CD4-positive, alpha-beta memory T cell (primary cell): ENCODE measurements at places on chromosomes 11 and 22.
A peak's percentile ranks its signal among the peaks of the same experiment; 100 is the strongest.

- no peaks in the 10 kb centered on the region for H3K36me3 ChIP-seq
- no peak overlapping the region for H3K4me3 ChIP-seq
- no peak for DNase-seq
Measured at GRCh38 chr11:73322382-73323306, 14.6 kb downstream of the ARHGEF17 start.

DNA sequence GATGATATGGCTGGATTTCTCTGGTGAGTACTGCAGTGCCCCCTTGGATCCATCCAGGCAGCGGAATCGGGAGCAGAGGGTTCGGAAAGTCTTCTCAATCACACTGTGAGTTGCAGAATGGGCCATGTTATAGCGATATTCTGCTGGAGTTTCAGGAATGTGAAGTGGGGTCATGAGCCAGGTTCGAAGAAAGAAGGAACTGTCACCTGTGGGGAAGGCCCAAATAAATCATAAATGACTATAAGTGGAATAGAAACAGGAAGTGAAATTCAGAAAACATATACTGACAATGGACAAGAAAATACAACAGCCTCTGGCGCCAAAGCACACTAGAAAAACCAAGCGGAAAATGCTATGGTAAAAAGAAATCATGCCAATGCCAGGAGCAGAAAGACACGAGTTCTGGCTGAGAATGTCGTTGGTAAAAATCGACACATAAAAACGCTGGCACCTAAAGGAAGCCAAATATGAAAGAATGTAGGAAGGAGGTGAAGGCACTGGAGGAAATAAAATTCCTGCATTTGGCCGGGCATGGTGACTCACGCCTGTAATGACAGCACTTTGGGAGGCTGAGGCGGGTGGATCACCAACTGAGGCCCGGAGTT lies 10.0 kb upstream of the AMBRA1 start:
- no peaks in the 10 kb centered on the region for H3K36me3 ChIP-seq
- H3K27me3 ChIP-seq, result no peaks in the 10 kb centered on the region
- H3K4me3 ChIP-seq, result no peak overlapping the region
- H3K4me1 ChIP-seq, result no peaks in the 10 kb centered on the region
- no peak overlapping the region for H3K27ac ChIP-seq

GRCh38 chr11:127037596-127037995 lies 37.0 kb upstream of the KIRREL3 start:
- no peaks in the 10 kb centered on the region for H3K4me1 ChIP-seq
- no peak for DNase-seq
- no peaks in the 10 kb centered on the region for H3K36me3 ChIP-seq
- H3K27me3 ChIP-seq, result no peaks in the 10 kb centered on the region
- no peak overlapping the region for H3K4me3 ChIP-seq

GRCh38 chr11:69486056-69486772 lies 4.8 kb downstream of the LINC01488 start:
- DNase-seq, result no peak
- no peaks in the 10 kb centered on the region for H3K36me3 ChIP-seq
- H3K27me3 ChIP-seq, result no peaks in the 10 kb centered on the region
- no peak overlapping the region for H3K4me3 ChIP-seq
- H3K4me1 ChIP-seq, result no peaks in the 10 kb centered on the region

DNA sequence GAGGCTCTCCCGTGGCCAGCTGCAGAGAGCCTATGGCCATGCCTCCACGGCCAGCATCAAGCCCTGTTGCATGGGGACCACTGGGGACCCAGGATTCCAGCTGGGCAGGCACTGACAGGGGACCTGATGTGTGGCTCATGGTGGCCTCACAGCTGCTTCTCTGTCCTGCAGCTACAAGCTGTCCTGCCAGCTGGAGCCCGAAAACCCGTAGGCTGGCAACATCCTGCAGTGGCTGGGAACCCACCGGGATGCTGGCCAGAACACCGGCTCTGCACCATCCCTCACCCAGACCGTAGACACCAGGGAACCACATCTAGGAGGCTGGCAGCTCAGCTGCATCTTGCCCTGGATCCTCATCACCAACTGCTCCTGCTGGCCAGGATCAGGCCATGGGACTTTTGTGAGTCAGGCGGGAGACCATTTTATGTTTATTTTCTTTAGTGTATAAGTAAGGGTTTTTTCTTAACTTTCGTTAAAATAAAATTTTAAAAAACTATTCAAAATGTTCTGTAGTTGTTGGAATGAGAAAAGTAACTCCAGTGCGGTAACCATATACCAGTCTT lies 7.9 kb downstream of the RGL4 start:
- H3K27ac ChIP-seq, result no peak overlapping the region
- no peak overlapping the region for H3K4me3 ChIP-seq
- H3K27me3 ChIP-seq, result no peaks in the 10 kb centered on the region

DNA sequence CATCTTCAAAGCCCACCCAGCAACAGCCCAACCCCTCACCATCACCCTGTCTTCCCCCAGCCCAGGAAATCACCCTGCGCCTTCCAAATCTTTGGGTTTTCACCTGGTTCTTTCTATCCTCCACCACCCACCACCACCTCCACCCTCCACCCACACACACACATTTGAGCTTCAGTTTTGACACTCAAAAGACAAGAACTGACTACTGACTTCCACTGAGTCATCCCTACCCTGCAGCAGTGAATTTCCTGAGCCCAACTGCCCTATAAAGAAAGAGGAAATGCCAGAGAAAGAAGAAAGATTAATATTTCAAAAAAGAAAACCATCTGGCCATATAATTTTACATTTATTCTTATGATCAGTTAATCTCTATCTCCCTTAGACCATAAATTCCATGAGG lies 137.5 kb downstream of the CHST1 start:
- no peak for DNase-seq
- no peaks in the 10 kb centered on the region for H3K27me3 ChIP-seq
- H3K36me3 ChIP-seq, result no peaks in the 10 kb centered on the region
- H3K4me3 ChIP-seq, result no peak overlapping the region
- H3K27ac ChIP-seq, result no peak overlapping the region

- no peaks in the 10 kb centered on the region for H3K36me3 ChIP-seq
- DNase-seq, result no peak
- H3K27me3 ChIP-seq, result no peaks in the 10 kb centered on the region
- no peak overlapping the region for H3K27ac ChIP-seq
- H3K4me3 ChIP-seq, result no peak overlapping the region
Measured at GRCh38 chr22:46455446-46455845, 82.0 kb downstream of the CELSR1 start.

DNA sequence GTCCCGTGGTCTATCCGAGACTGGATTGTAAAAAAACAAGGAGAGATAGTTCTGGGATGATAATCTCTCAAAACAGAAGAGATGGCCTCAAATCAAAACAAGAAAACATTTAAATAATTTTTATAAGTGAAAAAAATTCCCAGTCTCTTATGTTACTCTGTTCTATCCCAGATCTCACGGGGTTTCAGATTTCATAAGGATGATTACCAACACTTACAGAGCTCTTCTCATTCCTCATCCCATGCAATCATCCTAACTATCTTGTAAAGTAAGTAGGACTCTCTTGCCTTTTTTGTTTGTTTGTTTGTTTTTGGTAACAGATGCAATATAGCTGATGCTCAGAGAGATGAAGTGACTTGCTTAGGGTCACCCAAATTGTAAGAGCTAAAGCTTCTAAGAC lies 20.0 kb upstream of the ZBTB16 start:
- no peak for DNase-seq
- no peak overlapping the region for H3K4me3 ChIP-seq
- no peaks in the 10 kb centered on the region for H3K36me3 ChIP-seq
- H3K27ac ChIP-seq, result no peak overlapping the region

DNA sequence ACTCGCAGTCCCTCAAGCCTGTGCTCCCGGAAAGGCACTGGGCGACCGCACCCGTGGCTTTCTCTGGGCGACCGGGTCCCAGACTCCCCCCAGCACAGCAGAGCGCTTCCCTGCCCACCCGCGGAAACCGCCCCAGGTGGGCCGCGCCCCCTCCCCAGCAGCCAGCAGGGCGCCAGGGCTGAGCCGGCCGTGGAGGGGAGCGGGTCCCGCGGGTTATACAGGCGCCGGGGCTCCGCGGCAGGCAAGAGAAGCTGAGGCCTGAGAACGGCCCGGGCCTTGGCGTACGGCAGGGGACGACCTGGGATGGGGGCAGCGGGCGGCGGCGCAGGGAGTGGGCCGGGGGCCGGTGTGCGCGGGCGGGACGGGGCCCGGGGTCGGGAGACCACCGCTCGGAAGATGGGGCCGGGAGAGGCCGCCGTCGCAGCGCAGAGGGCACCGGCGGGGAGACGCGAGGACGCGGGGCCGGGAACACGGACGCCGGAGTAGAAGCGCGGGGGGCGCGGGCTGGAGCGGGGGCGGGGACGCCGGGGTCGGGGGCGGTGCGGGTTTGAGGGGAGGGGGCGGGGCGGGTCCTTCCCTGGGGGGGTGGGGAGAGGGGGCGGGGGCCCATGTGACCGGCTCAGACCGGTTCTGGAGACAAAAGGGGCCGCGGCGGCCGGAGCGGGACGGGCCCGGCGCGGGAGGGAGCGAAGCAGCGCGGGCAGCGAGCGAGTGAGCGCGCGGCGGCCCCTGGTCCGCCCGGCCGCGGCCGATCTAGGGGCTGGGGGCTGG lies at the start of gene MDK:
TSS of gene MDK (plus strand) at position 622 of the 771 bp plus-strand sequence. CDS start 389 bp downstream, outside the sequence.
- H3K36me3 ChIP-seq, result peaks cover 9% of the 10 kb centered on the region
- H3K27me3 ChIP-seq, result peaks cover 12% of the 10 kb centered on the region
- H3K4me3 ChIP-seq, result peak within 1 kb of the TSS; percentile 29
- H3K4me1 ChIP-seq, result peaks cover 12% of the 10 kb centered on the region

DNA sequence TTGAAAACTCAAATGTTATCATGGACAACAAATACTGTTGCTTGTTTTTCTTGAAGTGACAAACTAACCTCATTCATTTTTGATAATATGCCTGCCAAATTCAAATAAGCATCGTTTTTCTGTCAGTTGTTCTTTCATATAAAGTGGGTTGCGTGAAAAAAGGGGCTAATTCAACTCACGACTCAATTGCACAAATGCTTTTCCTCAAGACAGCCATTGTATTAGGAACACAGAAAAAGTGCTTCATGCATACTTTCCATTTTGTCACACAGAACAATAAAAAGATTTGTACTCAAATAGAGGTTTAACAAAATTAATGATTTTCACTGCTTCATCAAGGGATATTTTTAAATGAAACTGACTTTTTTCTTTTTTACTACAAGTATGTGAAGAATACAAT lies 94.6 kb upstream of the ALKBH3 start:
- DNase-seq, result no peak
- H3K4me3 ChIP-seq, result no peak overlapping the region
- H3K36me3 ChIP-seq, result no peaks in the 10 kb centered on the region
- H3K27me3 ChIP-seq, result no peaks in the 10 kb centered on the region

GRCh38 chr11:100080381-100080780 lies 606.7 kb upstream of the ARHGAP42 start:
- no peak for DNase-seq
- no peak overlapping the region for H3K27ac ChIP-seq
- no peaks in the 10 kb centered on the region for H3K4me1 ChIP-seq
- no peak overlapping the region for H3K4me3 ChIP-seq

DNA sequence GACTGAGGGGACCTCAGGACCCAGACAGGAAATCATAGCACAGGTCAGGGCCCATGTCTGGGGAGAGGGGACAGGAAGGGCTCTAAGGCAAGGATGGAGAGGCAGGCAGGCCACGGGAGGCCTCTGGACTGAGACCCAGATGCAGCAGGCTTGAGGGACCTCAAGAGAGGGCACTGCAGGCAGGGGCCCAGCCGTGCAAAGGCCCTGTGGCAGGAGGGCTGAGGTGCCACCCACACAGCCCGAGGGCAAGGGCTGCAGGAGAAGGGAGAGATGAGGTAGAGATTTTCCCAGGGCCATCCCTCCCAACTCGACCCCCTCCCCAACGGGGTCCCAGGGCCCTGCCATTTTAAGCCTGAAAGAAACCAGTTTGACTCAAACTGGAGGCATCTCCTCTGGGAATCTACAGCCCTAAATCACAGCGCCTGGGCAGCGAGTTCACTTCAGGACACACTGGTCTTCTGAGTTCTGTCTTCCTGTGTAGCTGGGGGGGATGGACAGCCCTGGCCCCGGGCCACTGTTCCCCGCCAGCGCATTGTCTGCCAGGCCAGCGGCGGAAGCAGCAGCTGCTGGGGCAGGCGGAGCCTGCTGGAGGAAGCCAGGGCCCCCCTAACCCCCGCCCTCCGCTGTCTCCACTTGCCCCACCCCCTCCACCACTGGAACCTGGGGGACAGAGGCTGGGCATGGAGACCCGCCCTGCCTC lies 20.3 kb upstream of the WNT7B start:
- no peak for DNase-seq
- no peaks in the 10 kb centered on the region for H3K36me3 ChIP-seq
- no peak overlapping the region for H3K4me3 ChIP-seq
- H3K27me3 ChIP-seq, result no peaks in the 10 kb centered on the region
- no peak overlapping the region for H3K27ac ChIP-seq

- no peaks in the 10 kb centered on the region for H3K27me3 ChIP-seq
- H3K4me3 ChIP-seq, result no peak overlapping the region
- H3K4me1 ChIP-seq, result no peaks in the 10 kb centered on the region
- H3K27ac ChIP-seq, result no peak overlapping the region
Measured at GRCh38 chr22:37781434-37782059, 26.2 kb upstream of the GCAT start.

DNA sequence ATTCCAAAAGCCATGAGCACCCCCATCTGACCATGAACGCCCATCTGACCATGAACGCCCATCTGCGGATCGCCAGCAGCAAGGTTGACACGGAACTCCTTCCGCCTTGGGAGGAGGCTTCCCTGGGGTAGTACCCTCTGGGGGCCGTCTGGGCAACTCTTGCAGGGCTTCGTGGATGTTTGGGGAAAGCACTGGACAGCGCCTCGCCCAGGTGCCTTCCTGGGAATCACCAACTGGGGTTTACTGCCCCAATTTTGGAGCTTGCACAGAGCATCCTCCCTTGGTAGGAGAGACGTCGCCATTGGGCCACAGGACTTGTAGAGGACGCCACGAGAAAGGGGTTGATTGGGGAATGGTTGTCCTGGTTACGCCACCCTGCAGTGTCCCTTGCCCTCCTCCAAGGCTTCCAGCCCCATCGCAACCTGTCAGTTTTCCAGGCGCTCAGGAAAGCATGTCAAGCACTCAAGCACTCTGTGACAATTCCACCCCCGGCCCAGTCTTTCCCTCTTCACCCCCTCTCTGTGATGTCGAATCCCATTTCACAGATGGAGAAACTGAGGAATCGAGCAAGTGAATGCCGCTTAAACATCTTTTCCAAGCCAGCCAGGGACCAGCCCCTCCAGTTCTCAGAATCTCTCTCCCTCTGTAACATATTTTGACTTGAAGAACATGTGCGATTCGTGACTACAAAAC lies 914 bp upstream of the PRDM11 start:
- no peak for DNase-seq
- H3K36me3 ChIP-seq, result no peaks in the 10 kb centered on the region
- H3K27me3 ChIP-seq, result peaks cover 9% of the 10 kb centered on the region

- DNase-seq, result no peak
- H3K27me3 ChIP-seq, result no peaks in the 10 kb centered on the region
- H3K4me3 ChIP-seq, result no peak overlapping the region
- H3K36me3 ChIP-seq, result no peaks in the 10 kb centered on the region
- no peak overlapping the region for H3K27ac ChIP-seq
Measured at GRCh38 chr22:32926600-32926999, 125.1 kb downstream of the TIMP3 start.

- no peaks in the 10 kb centered on the region for H3K27me3 ChIP-seq
- H3K27ac ChIP-seq, result no peak overlapping the region
- no peak overlapping the region for H3K4me3 ChIP-seq
- no peaks in the 10 kb centered on the region for H3K4me1 ChIP-seq
Measured at GRCh38 chr11:11451501-11452005, 98.5 kb upstream of the CSNK2A3 start.

- no peak overlapping the region for H3K4me3 ChIP-seq
- H3K27ac ChIP-seq, result no peak overlapping the region
- no peaks in the 10 kb centered on the region for H3K4me1 ChIP-seq
- H3K27me3 ChIP-seq, result no peaks in the 10 kb centered on the region
Measured at GRCh38 chr11:130718120-130718519, 198.2 kb downstream of the SNX19 start.
